CD8-positive, alpha-beta memory T cell (primary cell): ENCODE measurements at places on chromosomes 13 and 19. TPM values are rescaled to one million over a fixed set of nuclear protein-coding genes. Genes with fewer than 3 reads are reported as not detected.

Gene FBXO27
- 0.37 TPM for total RNA-seq

Gene OR7D2
- total RNA-seq = not detected

DNA sequence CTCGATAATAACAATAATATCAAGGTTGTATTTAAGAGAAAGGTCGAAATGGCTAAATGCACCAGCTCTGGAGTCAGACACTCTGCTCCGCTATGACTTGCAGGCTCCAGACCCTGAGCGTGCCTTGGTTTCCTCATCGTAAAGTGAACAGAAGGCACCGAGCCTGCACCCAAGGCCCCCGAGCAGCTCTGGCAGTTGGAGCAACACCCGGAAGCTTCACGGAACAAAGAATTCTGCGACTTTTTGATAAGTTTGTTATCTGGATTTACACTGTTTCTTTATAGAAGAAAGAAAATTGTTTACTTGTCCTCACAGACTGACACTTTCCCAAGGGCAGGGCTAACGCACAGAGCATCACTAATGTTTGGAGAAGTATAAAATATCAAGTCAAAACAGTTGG lies 4.4 kb downstream of the GRTP1 start:
- DNase-seq = no peak

DNA sequence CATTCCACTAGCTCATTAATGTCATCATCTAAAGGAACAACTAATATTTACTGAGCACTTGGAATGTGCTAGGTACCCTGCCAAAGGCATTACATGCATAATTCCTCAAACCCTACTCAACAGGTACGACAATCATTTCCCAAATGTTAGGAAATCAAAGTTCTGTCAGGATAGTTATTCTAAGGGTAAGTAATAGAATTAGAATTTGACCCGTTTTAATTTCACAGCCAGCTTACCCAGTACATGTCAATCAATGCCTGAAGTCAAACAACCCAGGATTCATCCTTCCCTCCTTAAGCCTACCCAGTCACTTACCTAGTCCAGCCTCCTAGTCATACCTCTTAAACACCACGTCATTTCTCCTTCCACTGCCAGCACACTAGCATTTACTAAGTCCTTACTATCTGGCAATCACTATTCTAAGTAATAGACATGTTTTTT lies 2.4 kb downstream of the LNX2 start:
- DNase-seq = no peak

DNA sequence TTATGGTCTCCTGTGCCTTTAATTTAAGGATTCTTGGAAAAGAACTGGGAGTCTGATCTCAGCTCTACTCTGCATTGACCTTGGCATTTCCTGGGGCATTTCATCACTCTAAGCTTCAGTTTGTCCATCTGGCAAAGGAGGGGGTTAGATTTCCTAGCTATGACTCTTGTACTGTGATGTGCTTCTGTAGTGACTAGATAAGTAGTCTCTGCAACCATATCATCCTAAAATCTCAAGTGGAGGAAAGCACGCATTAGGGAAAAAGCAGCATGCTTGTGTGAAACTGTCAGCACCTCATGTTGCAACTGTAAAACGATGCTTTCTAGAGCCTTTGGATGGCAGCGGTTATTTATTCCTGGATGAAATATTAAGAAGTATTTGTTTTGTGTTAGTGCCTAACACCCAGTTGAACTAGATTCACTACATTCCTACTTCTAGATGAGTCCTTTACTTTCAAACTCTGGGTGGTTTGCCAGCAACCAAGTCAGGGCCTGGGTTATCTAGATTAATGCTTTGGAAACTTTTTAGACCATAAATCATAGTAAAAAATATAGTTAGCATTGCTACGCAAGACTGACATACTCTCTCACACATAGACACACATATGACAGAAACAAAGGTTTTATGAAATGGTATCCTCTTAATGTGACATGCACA lies 6.8 kb downstream of the WDFY2 start:
- DNase-seq = no peak

- no peak for DNase-seq
Observed at GRCh38 chr13:59281453-59281852, 882.3 kb downstream of the DIAPH3 start.
